NCI-H2081 treated with DMSO at 0.1 percent for 48 hours (cell line): ENCODE measurements at places on chromosomes 3 and 15.

- DNase-seq: no peak
These were observed 12.7 kb upstream of the PTPN9 start for GRCh38 chr15:75591655-75592364.

DNA sequence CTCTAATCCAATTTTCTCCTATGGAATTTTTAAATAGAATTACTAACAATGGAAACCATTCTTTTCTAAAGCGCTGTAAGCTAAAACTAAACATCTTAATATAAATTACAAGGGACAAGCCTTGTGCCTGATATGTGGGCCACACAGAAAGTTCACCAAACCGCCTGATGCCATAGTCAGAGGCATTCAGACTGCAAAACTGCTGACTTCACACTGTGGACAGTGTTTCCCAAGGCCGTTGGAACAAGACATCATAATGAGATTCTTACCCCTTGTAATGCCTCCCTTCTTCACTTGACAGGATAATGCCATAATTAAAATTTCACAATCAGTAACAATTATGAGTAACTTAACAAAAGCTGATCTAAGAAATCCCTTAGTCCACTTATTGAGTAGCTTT lies 14.9 kb downstream of the SH3GL3 start:
- no peak for DNase-seq

GRCh38 chr15:26873846-26874245 lies 7.0 kb downstream of the GABRA5 start:
- DNase-seq: no peak

DNA sequence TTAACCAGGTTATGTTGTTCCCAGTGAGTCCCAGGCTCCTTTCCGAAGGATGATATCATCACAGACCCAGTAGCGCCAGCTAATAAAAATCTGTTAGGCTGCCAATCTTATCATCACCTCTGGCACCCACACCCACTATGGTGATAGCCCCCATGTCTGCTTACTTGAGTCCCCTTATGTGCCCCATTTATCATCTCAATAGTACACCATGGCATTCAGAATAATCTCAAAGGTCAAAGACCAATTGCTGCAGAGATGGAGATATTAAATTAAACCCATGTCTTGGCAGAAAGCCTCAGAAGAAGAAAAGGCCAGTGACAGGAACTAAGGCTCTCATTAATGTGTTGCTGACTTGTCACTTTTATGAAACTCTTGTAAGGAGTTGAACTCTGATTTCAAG lies 32.8 kb downstream of the CPNE4 start:
- no peak for DNase-seq

- no peak for DNase-seq
These were observed 82.9 kb downstream of the CHSY1 start for GRCh38 chr15:101168898-101169494.

GRCh38 chr15:98519767-98520550 lies 128.4 kb upstream of the IGF1R start:
- DNase-seq: no peak

DNA sequence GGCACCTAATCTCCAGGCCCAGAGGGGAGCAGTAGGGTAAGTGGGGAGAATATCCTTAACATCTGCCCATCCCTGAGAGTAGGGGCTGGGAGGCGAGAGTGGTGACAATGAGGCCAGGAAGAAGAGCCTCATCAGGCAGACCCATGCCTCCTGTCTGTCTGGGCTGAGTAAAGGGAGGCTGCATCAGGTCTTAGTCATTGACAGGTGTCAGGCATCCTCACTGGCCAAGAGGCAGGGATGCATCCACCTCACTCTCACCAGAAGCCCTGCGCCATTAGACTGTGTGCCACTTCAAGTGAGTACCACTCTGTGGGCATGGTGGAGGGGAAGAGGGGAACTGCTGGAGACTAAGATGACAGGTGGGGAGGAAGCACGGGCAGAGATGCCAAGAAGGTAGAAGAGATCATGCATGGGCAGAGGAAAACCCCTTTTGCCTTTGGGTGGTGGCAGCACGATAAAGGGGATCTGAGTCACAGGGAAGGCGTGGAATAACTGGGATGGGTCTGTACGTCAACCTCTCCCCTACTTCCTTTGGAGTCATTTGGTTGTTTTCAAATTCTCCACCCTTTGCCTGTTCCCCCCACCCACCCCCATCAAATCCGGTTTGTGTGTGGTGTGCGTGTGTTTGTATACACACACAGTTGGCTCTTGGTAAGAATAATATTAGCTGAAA lies 14.1 kb downstream of the ANAPC13 start:
- no peak for DNase-seq

DNA sequence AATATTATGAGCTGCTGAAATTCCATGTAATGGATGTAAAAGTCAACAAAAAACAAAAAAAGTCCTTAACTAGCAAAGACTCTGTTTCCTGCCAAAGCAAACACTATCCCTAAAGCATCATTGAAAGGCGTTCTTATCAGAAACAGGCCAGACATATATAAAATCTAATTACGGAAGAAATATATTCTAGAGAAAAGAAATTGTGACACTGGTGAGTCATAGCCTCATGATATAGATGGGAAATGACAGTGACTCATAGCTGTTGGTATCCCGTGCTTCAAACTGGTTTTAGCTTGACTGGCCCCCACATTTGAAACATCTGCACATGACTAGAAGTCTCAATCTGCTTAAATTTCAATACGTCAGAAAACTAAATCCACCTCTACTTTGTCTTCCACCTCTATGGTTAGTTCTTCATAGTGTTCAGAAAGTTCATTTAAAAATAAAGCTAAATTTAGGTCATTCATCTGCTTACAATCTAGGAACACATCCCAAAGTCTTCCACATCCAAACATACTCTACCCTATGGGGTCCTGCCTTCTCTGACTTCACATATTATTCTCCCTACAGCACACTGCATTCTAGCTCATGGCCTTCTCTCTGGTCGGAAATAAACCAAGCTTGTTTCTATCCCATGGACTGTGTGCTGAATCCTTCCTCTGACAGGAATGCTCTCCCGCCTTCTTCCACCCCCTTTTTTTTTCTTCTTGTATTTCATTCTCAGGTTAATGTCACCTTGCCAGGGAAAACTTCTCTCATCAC lies 456.3 kb upstream of the ARRDC4 start:
- no peak for DNase-seq

DNA sequence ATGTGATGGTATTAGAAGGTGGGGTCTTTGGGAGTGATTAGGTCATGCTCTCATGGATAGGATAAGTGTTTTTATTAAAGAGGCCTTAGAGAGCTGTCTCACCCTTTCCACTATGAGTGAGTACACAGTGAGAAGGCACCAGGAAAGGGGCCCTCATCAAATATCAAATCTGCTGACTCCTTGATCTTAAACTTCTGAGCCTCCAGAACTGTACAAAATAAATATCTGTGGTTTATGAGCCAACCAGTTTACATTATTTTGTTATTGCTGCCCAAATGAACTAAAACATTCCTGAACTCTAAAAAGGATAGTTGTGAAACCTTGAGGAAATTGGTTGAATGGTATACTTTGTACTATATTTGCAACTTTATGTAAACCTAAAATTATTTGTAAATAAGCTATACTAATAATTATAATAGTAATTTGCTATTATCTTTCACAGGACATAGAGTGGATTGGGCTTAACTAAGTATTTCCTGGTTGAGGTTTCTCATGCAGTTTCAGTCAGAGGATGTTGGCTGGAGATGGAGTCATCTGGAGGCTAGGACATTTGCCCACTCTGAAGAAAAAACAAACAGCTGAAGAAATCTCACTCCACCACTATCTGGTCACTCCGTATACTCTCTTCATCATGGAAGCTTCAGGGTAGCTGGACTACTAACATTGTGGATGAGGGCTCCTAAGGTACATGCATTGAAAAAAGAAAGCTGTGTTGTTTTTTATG lies 1068.6 kb upstream of the CADM2 start:
- DNase-seq: no peak
